Epithelial cell of alveolus of lung (primary cell): ENCODE measurements at places on chromosomes 3 and 15. TPM values are rescaled to one million over a fixed set of nuclear protein-coding genes. Genes with fewer than 3 reads are reported as not detected.

Gene SIDT1
- 0.13 TPM in 1 of 2 replicates, not detected in the other for total RNA-seq

Gene CYP8B1
- total RNA-seq = not detected in 2 replicates

Gene RHCG
- under 0.01 TPM in 1 of 2 replicates, not detected in the other for total RNA-seq

Gene ATP13A5
- not detected in 2 replicates for total RNA-seq

Gene ANKRD34C
- not detected in 2 replicates for total RNA-seq

Gene MST1R
- 0.52 and 3.1 TPM in 2 replicates for total RNA-seq

Gene PPP4R2
- total RNA-seq = 38.7 and 40.5 TPM in 2 replicates

Gene CFAP100
- total RNA-seq = not detected in 2 replicates
